Aorta (tissue), 5 donors: ENCODE measurements at places on chromosomes 3 and 15. TPM values are rescaled to one million over a fixed set of nuclear protein-coding genes. Genes with fewer than 3 reads are reported as not detected.

DNA sequence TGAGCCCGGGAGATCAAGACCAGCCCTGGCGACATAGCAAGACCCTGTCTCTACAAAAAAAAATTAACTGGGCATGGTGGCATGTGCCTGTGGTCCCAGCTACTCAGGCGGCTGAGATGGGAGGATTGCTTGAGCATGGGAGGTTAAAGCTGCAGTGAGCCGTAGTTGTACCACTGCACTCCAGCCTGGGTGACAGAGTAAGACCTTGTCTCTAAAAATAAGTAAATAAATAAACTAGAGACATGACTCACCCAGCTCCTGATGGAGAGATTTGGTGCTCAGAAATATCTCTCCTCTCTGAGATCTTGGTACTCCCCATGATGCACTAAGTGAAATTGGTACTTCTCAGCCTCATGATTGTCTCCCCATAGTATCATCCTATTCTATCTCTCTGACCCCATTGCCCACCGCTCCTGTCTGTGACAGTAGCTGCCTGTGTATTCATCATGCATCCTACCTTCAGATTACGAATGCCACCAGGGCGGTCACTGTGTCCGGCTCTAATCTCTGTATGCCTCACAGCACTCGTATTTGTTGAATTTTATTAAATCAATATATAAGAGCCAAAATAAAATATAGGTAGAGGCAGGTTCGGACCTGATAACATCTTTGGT lies 50.9 kb downstream of the ABHD2 start:
- no peak for DNase-seq

The RLBP1 gene
- total RNA-seq = not detected

The EEF1AKMT4 gene
- 1.8 TPM for total RNA-seq

The TRIM42 gene
- not detected for total RNA-seq

The ISLR gene
- total RNA-seq = 62.2 TPM

DNA sequence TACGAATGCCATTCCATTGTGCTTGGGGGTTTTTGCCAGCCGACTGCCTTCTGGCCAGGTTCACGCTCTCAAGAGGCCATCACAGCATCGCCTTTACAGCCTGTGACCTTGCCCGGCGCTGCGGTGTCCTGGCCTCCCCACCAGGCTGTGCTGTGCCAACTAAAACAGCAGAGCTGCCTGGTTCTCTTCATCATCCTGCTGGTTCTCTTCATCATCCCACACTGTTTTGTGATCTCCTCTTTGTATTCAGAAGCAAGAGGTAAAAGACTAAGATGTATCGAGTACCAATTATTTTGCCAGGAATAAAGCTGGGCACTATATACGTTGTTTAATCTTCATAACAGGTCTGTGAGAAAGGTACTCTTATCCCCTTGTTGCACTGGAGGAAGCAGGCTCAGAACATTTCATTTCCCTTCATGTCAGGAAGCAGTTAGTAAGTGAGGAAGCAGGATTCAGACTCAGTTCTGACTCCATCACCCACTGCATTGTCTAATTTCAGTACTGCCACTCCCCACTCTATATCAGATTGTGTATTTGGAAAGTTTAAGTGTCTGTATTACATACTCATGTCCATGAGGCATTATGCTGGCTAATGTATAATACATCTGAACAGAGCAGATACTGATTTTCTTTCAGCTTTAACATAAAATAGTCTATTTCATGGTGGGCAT lies 92.7 kb downstream of the LRRC28 start:
- DNase-seq = peak; percentile 48

GRCh38 chr3:170539897-170540296 lies 46.0 kb downstream of the SLC7A14 start:
- no peak for DNase-seq

- DNase-seq = no peak
These were observed 120.1 kb upstream of the DPH6 start for GRCh38 chr15:35665896-35666536.

The CYP19A1 gene
- 3.2 TPM for total RNA-seq

The CPLX3 gene
- not detected for total RNA-seq

DNA sequence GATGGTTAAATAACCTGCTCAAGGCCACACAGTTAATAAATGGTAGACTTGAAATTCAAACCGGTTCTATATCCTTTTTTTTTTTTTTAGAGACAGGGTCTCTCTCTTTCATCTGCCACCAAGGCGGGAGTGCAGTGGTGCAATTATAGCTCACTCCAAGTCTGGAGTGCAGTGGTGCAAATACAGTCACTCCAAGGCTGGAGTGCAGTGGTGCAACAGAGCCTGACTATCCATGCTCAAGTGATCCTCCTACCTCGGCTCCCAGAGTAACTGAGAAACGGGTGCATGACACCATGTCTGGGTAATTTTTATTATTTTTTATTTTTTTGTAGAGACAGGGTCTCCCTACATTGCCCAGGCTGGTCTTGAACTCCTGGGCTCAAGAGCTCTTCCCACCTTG lies 23.4 kb downstream of the DPP8 start:
- no peak for DNase-seq

GRCh38 chr3:125684199-125684598 lies 88.9 kb upstream of the OSBPL11 start:
- no peak for DNase-seq

The FBXW12 gene
- not detected for total RNA-seq
